ENCODE measurements at places on chromosomes 7 and 10.

DNA sequence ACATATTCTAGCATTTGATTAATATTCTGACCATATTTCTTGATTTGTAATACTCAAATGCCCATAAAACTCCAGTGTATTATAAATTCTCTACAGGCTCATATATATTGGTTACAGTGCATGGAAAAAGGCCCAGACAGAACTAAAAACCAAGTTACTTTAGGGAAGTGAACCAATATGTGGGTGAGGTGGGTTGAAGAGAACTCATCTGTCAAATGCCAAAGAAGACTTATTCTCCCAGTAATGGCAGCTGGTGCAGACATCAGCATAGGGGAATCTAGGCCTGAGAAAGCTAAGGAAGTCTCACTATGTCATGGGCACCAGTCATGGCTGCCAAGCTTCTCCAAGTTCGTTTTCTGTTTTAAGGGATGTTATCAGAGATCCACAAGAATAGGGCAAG, 30.6 kb downstream of the ZNF248 start:
- DNase-seq: no peak

- DNase-seq: no peak
These were observed 173.9 kb downstream of the WNT2 start for GRCh38 chr7:117148971-117149370.

DNA sequence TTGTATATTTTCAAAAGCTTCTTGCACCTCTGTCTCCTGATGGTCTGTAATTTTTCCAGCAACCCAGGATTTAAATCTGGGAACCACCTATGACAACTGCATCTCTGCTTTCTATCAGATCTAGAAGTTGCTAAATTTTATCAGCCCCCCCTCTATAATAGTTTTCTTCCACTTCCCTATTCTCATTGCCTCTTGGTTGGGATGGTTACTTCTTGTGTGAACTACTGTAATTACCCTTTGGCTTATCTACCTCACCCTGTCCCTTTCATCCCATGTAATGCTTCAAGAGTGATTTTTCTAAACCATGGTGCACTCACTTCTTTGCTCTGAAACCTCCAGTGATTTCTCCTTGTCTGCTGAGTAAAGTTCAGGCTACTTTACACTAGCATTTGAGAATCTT, 92.3 kb downstream of the BMPR1A start:
- no peak for DNase-seq

DNA sequence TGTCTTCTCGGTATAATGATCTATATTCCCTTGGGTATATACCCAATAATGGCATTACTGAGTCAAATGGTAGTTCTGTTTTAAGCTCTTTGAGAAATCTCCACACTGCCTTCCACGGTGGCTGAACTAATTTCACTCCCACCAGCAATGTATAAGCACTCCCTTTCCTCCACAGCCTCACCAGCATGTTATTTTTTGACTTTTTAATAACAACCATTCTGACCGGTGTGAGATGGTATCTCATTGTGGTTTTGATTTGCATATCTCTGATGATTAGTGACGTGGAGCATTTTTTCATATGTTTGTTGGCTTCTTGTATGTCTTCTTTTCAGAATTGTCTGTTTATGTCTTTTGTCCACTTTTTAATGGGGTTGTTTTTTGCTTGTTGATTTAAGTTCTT, 33.6 kb downstream of the KIAA1217 start:
- DNase-seq: no peak

DNA sequence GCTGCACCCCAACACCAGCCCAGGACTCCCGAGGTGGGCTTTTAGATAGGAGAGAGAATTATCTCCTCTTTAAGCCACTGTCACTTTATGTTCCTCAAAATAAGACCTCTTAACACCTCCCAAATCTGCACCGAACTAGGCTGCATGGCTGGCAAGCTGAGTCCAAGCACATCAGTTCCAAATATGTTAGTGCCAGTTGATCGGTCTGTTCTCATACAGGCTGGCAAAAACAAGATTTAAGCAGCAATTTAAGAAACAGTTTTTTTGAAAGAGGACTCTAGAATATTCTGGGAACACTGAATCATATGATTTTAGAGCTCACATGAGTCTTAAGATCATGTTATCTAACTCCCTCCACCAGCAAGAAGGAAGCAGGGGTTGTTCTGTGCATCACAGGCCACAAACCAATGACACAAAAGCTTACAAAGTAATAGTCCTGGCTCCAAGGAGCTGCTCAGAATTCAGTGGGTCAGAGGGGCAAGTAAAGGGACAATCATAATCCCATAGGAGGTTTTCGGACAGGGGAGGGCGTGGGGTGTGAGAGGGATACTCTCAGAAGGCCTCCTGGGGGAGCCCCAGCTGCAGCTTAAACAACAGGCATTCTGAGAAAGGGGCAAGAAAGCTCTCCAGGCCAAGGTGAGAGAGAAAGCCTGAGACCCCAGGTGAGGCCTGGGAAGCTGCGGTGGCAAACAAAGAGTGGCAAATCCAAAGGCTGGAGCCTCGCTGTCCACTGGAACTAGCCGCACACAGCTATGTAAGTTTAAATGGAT, 7.1 kb downstream of the COBL start:
- DNase-seq: no peak

- no peak for DNase-seq
These were observed 3.2 kb downstream of the UBE2H start for GRCh38 chr7:129949292-129950133.

GRCh38 chr7:89094269-89094668, 298.7 kb upstream of the TEX47 start:
- DNase-seq: no peak

DNA sequence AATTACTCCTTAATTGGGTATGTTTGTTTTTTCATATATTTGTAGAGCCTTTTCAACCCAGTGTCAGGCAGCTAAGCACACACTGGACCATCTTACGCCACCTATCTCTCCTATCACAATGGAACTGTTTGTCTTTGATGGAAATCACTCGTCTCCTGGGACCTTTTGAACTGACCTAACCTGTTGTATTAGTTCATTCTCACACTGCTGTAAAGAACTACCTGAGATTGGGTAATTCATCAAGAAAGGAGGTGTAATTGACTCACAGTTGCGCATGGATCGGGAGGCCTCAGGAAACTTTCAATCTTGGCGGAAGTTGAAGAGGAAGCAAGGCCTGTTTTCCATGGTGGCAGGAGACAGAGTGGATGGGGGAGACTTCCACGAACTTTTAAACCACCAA, 182.0 kb downstream of the TCERG1L start:
- no peak for DNase-seq

GRCh38 chr10:494149-494542, 195.3 kb downstream of the DIP2C start:
- no peak for DNase-seq

All from esophagus squamous epithelium (tissue), 5 donors.